ENCODE measurements at places on chromosomes 1 and 21.

DNA sequence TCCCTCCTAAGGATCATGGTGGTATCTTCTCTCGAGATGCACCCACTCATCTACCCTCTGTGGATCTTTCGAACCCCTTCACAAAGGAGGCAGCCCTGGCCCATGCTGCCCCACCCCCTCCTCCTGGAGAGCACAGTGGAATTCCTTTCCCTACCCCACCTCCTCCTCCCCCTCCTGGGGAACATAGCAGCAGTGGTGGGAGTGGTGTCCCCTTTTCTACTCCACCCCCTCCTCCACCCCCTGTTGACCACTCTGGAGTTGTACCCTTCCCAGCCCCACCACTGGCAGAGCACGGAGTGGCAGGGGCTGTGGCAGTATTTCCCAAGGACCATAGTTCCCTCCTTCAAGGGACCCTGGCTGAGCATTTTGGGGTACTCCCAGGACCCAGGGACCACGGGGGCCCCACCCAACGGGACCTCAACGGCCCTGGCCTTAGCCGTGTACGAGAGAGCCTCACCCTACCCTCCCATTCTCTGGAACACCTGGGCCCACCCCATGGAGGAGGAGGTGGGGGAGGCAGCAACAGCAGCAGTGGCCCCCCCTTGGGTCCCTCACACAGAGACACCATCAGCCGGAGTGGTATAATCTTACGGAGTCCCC lies 14.5 kb upstream of the TARS2 start:
- DNase-seq = no peak

DNA sequence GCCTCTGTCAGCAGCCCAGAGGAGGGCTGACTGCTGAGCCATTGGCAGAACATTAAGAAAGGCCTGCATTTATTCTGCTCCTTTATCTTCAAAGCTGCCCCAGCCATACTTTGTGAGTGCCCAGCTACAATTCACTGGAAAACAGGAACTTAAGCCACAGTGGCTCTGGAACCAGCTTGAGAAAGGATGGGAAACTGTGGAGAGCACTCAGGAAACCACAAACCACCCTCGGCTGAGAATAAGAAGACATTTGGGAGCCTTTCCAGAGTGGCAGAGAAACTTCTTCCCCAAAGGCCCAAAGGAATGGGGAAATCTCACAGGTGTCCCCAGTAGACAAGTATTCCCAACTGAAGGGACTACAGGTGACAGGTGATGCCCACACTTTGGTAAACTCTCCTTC lies 1.8 kb downstream of the LAMB3 start:
- no peak for DNase-seq

DNA sequence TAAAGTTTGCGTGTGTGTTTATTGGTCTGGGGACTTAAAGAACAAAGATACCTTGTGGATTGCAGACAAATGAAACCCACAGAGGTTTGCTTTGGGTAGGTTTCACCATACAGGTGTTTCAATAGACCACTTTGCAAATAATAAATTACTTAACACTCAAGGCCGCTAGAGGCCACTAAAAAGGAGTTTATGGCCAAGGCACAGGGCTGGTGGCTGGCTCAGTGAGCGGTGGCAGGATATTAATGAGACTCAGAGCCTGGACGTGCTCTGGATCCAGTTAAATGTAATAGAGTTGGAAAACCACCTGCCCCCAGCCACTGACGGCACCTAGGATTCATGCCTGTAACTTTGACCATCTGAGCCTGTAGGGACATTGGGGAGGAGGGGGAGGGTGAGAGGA lies 44.5 kb downstream of the LRRC38 start:
- no peak for DNase-seq

DNA sequence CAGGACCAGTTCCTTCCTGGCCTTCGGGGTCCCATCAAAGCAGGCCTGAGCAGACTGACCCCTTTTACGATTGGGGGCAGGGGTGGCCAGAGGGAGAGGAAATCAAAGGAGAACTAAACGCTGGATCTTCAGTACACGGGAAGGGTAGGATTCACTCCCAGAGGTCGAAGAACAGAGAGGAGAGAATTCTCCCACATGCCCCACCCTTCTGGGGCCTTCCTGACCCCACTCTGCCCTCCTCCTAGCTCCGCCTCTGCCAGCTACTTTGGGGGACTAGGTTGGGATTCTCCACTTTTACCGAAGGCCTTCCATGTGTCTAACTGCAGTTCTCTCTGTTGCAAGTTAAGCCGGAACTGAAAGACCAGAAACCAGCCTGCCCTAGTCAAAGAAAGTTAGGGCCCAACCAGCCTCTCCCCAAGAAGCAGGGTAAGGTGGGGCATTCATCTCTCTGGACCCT lies 654 bp upstream of the ARHGEF2 start:
- no peak for DNase-seq

- DNase-seq = no peak
Measured at GRCh38 chr1:232624546-232625281, 5.2 kb downstream of the SIPA1L2 start.

DNA sequence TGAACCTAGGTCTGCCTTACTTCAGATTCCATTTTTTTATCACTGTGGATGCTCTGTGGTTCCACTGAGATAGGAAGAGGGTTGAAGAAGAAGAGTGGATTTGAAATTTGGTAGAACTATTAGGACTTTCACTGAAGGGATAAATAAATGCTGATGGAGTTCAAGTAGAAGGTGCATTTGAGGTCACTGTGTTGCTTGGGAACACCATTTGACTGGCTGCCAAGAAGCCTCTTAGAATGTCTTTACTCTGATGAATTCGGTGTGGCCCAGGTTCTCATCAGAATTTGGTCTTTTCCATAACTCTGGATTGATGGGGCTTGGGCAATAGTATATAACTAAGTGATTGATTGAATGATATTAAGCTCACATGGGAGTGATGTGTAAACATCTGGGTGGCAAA lies 11.9 kb downstream of the XPR1 start:
- DNase-seq = no peak

GRCh38 chr1:17849216-17849615 lies 94.1 kb downstream of the ACTL8 start:
- DNase-seq = no peak

DNA sequence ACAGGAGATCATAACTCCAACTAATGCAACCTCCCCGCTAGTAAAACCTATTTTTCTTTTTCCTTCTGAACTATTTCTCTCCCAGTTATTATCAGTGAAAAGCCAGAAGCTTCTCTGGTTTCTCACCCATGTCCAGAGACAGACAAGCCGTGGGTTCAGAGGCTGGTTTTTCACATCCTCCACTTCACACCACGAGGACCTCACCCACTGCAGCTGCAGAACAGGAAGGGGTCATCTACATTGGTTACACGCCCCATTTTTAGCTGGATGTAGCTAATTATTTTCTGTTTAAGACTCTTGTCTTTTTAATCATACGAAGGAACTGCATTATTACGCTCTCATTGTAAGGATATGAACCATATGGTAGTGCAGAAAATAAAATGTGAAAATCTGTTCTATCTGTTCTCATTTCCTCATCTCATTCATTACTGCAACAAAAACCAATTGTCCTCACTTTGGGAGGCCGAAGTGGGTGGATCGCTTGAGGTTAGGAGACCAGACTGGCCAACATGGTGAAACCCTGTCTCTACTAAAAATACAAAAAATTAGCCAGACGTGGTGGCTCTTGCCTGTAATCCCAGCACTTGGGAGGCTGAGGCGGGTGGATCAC lies 39.1 kb upstream of the CLDN14 start:
- DNase-seq = no peak

GRCh38 chr1:155481741-155482241 lies 80.8 kb downstream of the ASH1L start:
- DNase-seq = no peak

GRCh38 chr1:76136894-76137293 lies 62.3 kb downstream of the ST6GALNAC3 start:
- DNase-seq = no peak

GRCh38 chr1:90952906-90953305 lies 68.9 kb downstream of the ZNF644 start:
- no peak for DNase-seq

- no peak for DNase-seq
Measured at GRCh38 chr1:61273167-61273705, 190.9 kb downstream of the NFIA start.

GRCh38 chr1:31378001-31378400 lies 5.1 kb upstream of the FABP3 start:
- no peak for DNase-seq

GRCh38 chr1:235057385-235058306 lies 71.0 kb downstream of the TOMM20 start:
- DNase-seq = no peak

DNA sequence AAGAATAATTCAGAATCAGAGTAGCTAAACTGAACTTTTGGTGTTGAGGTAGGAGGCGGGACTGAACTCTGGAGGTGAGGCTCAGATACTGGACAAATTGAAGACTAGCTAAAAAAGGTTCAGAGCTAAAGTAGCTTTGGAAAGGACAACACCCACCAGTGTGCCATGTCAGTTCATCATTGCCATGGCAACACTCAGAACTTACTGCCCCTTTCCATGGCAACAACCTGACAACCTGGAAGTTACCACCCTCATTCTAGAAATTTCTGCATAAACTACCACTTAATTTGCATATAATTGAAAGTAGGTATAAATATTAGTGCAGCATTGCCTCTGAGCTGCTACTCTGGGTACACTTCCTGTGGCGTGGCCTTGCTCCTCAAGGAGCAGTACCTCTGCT lies 30.3 kb upstream of the POGK start:
- DNase-seq = no peak

DNA sequence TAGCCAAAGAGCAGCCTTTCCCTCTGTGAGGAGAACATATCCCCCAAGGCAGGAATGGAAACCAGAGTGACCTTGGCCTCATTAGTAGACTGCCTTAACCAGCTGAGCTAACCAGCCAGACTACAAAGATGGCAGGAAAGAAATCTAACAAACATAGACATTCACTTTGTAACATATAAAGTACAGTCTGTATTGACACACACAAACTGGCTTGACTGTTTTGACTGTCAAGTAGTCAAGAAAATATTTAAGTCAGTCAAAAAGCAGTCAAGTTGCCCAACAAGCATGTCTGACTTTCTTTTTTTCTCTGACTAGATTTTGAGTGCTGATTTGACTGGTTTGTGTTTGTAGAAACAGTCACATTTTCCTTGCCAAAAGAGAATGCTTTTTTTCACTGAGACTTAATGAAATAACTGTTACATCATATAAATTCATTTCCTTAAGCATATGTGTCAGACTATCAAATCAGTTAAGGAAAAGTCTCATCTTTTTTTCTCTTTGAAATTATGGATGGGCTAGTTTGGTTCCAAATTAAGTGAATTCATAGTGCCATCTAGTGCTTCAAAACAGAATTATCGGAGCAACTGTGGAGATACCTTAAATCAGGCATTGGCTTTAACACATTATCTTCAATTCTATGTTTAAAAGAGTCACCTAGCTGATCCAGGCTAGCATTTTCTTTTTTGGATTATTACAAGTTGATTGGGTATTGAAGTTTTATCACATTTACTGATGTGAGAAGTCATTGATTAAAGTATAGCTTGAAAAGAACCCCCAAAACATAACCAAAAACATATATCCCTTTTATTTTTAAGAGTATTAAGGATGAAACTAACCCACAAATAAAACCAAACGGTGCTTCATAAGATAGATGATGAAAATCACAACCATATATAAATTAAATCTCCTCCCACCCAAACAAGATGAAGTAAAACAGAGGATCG lies 75.0 kb downstream of the ATP6V1G3 start:
- no peak for DNase-seq

- DNase-seq = no peak
Measured at GRCh38 chr1:202143768-202144401, 652 bp downstream of the ARL8A start.

GRCh38 chr1:156858959-156859522 lies at the start of gene INSRR:
Gene INSRR (minus strand): TSS chr1:156859117. CDS start chr1:156858621, 496 bp downstream.
- DNase-seq = no peak

- DNase-seq = no peak
Measured at GRCh38 chr1:21939650-21940374, 2.7 kb upstream of the HSPG2 start.

GRCh38 chr1:7688659-7689058 lies 82.4 kb upstream of the VAMP3 start:
- DNase-seq = no peak

DNA sequence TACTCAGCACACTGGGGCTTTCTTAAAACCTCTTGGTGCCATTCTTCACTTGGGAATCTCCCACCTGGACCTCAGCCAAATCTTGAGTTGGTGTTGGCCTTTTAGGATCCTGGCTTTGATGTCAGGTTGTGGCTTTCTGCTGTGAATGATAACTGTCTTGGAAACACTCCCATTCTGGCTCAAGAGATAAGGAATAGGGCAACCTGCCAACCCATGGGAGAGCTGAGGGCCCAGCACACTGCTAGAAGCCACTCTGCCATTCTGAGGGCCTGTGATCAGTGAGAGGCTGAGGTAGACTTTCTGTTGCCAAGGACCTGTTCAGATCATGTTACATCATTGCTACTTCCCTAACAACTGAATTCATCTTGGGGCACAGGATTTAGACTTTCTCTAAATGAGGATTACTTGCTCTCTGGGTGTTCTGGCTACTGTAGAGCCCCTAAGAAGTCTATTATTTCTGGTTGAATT lies 45.8 kb downstream of the TTC39A start:
- peak; percentile 55 for DNase-seq

DNA sequence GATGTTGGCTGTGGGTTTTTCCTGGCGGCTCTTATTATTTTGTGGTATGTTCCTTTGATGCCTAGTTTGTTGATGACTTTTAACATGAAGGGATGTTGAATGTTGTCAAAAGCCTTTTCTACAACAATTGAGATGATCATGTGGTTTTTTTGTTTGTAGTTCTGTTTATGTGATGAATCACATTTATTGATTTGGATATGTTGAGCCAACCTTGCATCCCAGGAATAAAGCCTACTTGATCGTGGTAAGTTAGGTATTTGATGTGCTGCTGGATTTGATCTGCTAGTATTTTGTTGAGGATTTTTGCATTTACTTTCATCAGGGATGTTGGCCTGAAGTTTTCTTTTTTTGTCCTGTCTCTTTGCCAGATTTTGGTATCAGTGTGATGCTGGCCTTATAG lies 28.5 kb downstream of the CD55 start:
- no peak for DNase-seq

GRCh38 chr1:24289937-24290595 lies 29.1 kb upstream of the GRHL3 start:
- DNase-seq = peak; percentile 78

GRCh38 chr1:15786581-15786980 lies 20.9 kb downstream of the UQCRHL start:
- DNase-seq = no peak

DNA sequence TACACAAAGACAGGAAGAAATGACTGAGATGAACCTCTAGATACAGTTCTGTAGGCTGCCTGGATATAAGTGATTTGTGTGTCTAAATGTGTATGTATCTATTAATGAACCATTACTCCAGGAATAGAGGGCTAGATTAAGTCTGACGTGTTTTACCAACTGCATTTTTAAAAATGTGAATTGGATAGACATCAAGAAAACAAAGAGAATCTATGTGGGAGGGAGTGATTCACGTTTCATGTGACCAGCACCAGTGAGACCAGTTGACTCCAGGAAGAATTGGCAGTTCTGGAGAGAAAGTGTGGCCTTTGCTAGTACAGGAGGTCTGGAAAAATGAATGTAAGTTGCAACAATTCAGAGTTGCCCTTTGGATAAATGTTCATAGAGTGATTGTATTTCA lies 53.4 kb upstream of the RGS21 start:
- DNase-seq = no peak

Data from NCI-H187 treated with DMSO at 0.1 percent for 48 hours (cell line).